ENCODE measurements at places on chromosomes 3 and 15.

DNA sequence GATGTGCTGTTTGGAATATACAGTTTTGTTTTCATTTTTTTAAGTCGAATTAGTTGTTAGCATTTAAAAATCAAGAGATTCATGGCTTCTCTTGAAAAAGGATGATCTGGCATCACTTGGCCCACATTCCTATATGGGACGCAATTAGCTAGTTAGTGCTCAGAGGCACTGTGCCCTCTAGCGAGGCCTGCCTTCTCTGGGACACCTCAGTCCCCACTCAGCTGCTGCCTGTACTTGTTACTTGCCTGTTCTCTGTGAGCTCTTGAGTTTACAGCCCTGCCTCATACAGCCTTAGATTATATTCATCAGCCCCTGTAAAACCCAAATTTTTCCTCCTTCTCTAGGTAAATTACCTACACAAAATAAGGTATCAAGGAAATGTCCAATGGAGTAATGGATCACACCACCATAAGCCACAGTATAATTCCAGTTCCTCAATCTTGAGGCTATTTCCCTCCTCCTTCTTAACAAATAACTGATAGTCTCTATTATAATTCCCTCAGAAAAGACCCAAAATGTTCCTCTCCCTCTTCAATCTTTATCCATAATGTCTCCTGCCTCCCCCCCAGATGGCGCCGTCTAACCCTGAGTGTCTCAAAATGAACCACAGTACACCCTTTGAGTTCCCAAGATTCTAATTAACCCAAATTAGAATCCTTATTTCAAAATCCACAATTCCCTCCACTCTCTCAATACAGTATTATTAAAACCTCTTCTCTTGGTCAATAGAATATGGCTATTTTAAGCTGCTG, 2.7 kb downstream of the ZMAT3 start:
- no peak for DNase-seq

GRCh38 chr3:18843188-18843587, 305.1 kb upstream of the KCNH8 start:
- no peak for DNase-seq

GRCh38 chr3:54760201-54760600, 167.7 kb downstream of the LRTM1 start:
- no peak for DNase-seq

DNA sequence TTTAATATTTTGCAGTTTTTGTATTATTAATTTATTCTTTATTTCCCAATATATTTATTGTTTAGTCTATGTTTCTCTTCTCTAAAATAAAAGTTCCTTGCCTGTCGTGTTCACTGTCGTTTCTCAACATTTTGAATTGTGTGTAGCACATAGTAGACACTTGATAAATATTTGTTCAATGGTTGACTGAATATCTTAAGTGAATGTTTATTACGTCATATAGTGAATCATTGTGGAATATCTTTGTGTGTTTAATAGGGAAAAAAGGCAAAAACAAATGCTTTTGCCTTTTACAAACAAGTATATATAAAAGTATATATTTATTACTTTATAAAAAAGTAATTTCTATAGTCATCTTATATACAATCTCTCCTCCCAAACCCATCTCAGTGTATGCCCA, 572.3 kb downstream of the EPHA3 start:
- no peak for DNase-seq

GRCh38 chr15:59396211-59396610, 23.5 kb upstream of the MYO1E start:
- no peak for DNase-seq

DNA sequence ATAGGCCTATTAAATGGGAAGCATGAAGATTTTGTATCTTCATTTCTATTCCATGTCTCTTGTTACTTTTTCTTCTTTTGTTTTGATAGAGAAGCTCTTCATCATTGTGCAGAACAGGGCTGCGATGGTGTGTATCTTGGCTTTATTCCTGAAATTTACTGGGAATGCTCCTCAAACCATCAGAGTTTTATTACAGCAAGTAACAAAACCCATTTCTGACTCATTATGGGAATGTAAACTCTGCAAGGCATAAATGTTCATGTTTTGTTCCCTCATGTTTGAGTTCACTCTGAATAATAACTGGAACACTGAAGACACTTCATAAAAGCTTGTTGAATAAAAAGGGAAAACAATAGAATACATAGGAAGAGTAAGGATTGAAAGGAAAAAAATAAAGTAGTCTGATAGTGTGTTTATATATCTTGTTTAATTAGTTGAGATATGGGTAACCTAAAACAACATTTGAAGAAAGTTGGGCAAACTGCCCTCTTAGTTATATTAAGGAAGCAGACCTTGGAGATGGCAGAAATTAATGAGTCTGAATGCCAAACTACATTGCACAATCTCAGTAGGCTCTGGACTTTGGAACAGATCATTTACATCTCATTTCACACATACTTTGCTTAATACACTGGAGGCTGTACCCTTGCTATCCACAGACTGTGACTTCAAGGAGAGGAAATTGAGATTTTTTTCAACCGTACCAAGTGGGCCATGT, 521.5 kb downstream of the GRM7 start:
- no peak for DNase-seq

- peak; percentile 92 for DNase-seq
Observed at GRCh38 chr15:58770857-58771620, at the start of gene MINDY2. TSS of gene MINDY2 (plus strand) at chr15:58771302. CDS start at chr15:58771396, 94 bp downstream.

DNA sequence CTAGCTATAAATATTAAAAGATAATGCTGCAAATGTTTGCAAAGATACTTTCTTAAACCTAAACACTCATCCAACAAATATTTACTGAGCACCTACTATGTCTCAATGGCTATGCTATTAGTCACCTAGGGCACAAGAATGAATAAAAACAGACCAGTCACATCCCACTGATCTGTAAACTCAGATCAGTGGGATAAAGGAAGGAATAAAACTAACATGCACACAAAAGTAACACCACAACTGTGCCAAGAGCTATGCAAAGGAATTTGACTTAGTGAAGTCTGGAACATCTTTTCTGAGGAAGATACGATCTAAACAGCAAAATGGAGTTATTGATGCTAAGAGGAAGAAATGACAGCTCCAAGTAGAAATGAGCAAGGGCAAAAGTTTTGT, 56.6 kb downstream of the CBLB start:
- no peak for DNase-seq

DNA sequence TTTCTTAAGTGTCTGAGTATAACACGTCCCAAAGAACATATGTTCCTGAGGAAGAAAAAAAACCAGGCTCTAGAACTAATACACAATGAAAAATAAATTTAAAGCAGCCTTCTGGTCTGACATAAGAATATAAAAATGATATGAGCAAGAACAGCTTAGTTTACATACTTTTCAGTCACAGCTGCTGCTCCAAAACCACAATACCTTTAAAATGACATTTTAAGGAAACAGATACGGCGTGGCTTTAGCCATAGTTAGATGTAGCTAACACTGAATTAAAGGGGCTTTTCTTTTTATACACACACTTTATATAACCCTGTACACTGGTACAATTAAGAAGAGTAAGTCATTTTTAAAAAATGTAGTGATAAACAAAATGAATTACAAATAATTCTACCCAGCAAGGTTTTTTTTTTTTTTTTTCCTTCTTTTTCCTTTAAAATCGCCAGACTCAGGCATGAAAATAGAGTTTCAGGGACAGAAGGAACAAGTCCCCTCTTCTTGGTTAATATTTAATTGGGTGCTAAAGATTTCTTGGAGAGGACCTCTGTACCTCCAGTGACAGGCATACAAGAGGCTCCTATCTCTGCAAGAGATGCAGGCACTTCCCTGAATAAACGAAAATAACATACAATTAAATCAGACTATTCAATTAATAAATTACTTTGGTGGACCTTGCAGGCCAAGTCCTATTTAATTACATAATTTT, 265.6 kb downstream of the FOXP1 start:
- DNase-seq, result no peak

- no peak for DNase-seq
Observed at GRCh38 chr3:156459434-156459833, 95.5 kb downstream of the SSR3 start.

GRCh38 chr3:14587740-14588360, 47.7 kb upstream of the GRIP2 start:
- no peak for DNase-seq

DNA sequence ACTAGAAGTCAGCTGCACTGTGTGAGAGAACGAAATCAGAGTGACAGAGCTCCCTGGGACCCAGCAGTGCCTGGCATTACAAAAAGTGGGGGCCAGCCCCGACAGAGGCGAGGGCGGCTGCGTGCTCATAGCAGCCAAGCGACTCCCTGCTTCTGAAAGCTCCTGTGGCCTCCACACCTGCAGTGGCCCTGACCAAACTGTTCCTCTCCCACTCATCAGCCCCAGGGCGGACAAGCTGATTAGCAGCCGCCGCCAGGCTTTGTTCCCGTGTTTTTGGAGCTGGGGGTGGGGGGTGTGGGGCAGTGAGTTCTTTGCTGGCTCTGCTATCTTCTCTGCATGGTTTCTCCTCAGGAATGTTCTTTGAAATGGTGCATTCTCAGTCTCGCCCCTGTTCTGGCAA, 58.1 kb downstream of the DGKG start:
- DNase-seq, result no peak

- no peak for DNase-seq
Observed at GRCh38 chr3:104520228-104520655, 846.5 kb upstream of the ALCAM start.

- no peak for DNase-seq
Observed at GRCh38 chr3:2771193-2771592, 339.0 kb downstream of the IL5RA start.

DNA sequence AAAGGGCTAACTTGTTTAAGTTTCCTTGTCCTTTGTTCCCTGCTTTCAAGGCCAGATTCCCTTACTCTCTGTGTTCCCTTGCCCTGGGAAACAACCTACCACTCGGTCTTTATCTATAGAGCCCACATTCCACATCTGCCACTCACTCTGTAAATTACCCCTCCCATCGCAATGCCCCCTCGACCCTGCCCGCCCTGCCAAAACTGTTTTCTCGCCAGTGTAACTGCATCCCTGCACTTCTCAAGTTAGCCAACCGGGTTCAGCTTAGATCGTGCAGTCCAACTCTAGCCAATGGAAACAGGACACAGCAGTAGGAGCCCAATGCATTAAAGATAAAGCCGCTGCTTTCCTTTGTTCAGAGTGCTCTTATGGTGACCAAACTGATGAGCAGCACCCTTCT, 263.6 kb downstream of the TBL1XR1 start:
- DNase-seq, result no peak

DNA sequence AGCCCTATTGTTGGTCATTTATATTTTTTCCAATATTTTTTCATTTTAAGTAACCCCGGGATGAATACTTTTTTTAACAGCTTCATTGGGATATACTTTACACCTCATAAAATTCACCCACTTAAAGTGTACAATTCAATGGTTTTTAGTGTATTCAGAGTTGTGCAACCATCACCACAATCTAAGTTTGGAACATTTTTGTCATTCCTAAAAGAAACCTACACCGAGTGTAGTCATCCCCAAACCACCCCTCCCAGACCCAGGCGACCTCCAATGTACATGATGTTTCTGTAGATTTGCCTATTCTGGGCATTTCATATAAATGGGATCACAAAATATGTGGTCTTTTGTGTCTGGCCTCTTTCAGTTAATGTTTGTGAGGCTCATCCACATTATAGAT, 118.3 kb upstream of the FRMD4B start:
- DNase-seq, result no peak

GRCh38 chr15:64767203-64767602, 8.2 kb downstream of the RBPMS2 start:
- DNase-seq, result no peak

DNA sequence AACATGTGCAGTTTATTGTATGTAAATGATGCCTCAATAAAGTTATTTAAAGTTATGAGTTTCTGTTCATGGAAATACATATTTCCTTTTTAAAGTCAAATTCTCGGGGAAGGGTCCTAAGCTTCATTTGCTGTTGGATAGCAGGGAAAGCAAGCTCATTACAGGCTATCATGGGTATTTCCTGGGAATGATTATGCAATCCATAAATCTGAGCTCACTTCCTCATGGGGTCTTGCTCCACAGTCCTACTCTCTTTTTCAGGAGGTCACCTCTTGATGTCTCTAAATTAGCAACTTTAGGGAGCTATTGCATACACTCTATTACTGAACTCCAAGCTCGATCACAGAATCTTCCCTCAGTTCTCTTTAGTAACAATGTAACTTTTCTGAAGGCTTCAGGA, 69.9 kb upstream of the TP63 start:
- no peak for DNase-seq

- no peak for DNase-seq
Observed at GRCh38 chr15:80503319-80503952, 99.3 kb downstream of the ARNT2 start.

DNA sequence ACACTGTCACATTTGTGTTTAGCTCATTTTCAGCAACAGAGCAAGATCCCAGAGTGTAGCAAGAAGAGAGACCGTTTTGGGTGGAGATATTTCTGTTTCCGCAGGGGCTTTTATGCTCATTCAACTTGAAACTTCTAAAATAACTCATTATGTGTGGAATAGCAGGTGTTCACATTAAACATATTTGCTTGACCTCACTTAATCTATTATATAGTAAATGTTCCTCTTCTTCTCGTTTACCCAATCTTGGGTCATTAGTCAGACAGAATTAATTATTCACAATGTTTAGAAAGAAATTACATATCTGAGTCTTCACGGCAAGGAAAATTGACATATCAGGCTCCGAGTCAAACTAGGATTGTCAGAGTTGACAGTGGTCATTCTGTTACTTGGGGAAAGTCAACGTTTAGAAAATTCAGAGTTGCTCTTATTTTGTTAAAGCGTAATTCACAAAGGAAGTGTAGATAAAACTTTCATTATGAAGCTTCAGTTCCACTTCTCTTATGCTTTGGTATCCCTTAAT, 222.9 kb downstream of the TPRG1 start:
- DNase-seq, result no peak

DNA sequence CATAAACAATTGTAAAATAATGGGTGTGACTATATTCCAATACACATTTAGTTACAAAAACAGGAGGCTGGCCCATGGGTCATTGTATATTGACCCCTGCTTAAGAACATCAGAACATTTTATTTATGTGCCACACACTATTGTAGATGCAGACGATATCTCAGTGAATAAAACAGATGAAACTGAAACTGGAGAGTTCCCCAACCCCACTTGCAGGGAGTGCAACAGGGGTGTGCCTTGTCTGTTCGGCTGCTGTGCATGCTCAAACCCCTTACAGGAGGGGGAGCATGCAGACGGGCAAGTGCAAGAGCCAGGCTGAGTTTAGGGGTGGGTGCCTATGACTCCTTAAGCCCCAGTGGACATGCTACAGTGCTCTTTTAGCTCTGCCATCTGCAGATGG, 509.6 kb downstream of the IGSF11 start:
- DNase-seq, result no peak

GRCh38 chr15:65580287-65580686, 30.6 kb downstream of the INTS14 start:
- no peak for DNase-seq
